Immature natural killer cell (primary cell): ENCODE measurements at places on chromosomes 4 and X. TPM values are rescaled to one million over a fixed set of nuclear protein-coding genes. Genes with fewer than 3 reads are reported as not detected.

DNA sequence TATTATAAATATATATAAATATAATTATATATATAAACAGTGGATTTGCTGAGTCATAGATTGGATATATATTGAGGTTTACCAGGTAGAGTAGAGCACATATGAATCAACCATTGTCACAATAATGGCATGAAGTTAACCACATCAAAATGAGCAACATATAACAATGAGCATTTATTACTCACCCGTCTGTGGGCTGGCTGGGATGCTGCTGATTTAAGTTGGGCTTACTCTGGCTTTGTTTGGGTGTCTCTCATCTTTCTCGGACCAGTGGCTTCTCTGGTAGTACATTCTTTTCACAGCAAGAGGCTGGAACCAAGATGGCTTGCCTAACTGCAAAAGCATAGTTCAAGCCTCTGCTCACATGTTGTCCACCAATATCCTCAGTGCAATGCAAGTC, 111.7 kb upstream of the TAPT1 start:
- no peak for DNase-seq
- H3K4me1 ChIP-seq, result no peaks in the 10 kb centered on the region
- H3K4me3 ChIP-seq, result no peak overlapping the region
- H3K27me3 ChIP-seq, result peaks cover 5% of the 10 kb centered on the region

The SYNPO2 gene
- 0.08 TPM for polyA plus RNA-seq

DNA sequence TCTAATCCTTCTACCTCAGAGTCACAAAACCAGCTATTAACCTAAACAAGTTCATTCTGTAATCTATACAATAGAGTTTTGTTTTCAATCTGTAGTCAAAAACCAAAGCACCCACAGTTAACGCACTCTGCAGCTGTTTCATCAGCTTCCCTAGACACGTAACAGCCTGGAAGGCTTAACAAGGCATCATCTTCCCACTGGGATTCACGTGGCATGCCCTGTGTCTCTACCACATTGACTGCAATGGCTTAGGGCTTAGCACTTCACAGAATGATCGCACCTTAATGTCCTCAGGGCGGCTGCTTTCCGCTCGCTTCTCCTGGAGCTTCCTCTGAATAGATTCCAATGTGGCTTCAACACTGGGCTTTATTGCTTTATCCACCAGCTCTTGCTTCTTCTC, 49.7 kb upstream of the NAP1L5 start:
- no peak overlapping the region for H3K4me3 ChIP-seq
- peaks cover 3% of the 10 kb centered on the region for H3K27me3 ChIP-seq
- no peak for DNase-seq
- H3K36me3 ChIP-seq, result peaks cover 46% of the 10 kb centered on the region
- no peak overlapping the region for H3K27ac ChIP-seq
- H3K4me1 ChIP-seq, result no peaks in the 10 kb centered on the region

GRCh38 chrX:113868711-113869110, 715.2 kb upstream of the HTR2C start:
- peaks cover 1% of the 10 kb centered on the region for H3K27me3 ChIP-seq
- H3K4me1 ChIP-seq, result no peaks in the 10 kb centered on the region
- DNase-seq, result no peak

DNA sequence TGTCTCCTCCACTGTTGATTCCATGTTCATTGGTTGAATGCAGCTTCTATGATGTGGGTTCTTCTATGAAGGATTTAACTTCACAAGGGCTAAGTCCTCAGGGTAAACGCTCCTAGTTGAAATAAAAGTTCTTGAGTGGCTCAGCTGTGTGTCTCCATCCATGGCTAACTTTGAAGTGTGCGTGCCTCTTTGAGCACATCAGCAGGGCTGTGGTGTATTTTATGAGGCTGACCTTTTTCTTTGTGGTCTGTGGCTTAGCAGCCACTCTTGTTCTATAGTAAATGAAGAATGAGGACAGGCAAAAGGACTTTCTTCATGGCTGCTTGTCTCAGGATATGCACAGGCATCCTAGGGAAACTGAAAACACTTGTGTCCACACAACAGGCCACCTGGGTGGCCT, 88.5 kb downstream of the KIT start:
- no peak overlapping the region for H3K4me3 ChIP-seq
- DNase-seq, result peak; percentile 23
- no peaks in the 10 kb centered on the region for H3K36me3 ChIP-seq
- peaks cover 15% of the 10 kb centered on the region for H3K4me1 ChIP-seq
- peak overlapping the region; percentile 1 for H3K27ac ChIP-seq
- H3K27me3 ChIP-seq, result peaks cover 5% of the 10 kb centered on the region
